ENCODE measurements at places on chromosomes 13 and 19.

DNA sequence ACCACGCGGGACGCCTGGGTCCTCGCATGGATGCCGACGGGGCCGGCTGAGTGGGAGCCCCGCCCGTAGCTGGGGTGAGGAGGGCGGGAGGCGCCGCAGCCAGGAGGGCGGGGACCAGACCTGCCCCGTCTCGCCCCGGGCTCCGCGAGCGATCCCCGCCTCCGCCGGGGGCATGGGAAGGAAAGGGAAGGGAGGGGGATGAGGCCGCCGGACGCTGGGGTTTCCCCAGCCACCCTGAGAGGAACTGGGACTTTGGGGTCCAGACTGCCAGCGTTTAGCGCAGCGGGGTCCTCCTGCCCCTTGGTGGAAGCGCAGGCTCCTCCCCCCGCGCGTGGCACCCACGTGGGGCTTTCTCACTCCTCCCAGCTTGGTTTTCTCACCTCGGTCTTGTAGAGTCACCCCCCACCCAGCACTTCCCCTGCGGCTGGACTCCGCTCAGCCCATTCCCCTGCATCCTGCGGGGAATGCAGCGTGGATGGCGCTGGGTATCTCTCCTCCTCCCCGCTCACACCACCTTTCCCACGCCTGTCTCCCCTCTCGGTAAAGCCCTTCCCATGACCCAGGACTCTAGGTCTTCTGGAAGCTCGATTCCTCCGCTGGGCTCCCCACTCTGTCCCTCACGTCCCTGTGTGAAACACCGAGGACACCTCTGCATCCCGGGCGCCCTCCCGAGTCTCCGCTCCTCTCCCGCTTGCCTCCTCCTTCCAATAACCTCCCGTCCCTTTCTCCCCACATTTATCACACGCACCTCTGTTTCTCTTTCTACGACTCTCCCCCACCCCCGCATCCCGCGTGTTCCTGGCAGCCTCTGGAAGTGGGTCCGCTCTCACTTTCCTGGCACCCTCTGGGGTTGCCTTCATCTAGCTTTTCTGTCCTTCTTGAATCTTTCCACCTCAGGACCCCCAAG, 2.1 kb downstream of the TGFB1 start:
- peak; percentile 83 for DNase-seq
- peaks cover 55% of the 10 kb centered on the region for H3K4me1 ChIP-seq
- H3K4me3 ChIP-seq, result peak overlapping the region; percentile 93
- no peaks in the 10 kb centered on the region for H3K27me3 ChIP-seq
- H3K36me3 ChIP-seq, result peaks cover 45% of the 10 kb centered on the region

DNA sequence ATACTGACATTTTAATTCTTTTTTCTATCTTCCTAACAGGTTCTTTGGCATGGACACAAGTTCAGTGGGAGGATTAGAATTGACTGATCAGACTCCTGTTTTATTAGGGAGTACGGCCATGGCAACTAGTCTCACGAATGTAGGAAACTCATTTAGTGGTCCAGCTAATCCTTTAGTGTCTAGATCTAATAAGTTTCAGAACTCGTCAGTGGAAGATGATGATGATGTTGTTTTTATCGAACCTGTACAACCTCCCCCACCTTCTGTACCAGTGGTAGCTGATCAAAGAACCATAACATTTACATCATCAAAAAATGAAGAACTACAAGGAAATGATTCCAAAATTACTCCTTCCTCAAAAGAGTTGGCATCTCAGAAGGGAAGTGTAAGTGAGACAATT, 34.5 kb downstream of the ZMYM2 start:
- H3K4me3 ChIP-seq, result no peak overlapping the region
- H3K27ac ChIP-seq, result no peak overlapping the region
- H3K36me3 ChIP-seq, result peaks cover 34% of the 10 kb centered on the region
- DNase-seq, result no peak
- H3K27me3 ChIP-seq, result no peaks in the 10 kb centered on the region

DNA sequence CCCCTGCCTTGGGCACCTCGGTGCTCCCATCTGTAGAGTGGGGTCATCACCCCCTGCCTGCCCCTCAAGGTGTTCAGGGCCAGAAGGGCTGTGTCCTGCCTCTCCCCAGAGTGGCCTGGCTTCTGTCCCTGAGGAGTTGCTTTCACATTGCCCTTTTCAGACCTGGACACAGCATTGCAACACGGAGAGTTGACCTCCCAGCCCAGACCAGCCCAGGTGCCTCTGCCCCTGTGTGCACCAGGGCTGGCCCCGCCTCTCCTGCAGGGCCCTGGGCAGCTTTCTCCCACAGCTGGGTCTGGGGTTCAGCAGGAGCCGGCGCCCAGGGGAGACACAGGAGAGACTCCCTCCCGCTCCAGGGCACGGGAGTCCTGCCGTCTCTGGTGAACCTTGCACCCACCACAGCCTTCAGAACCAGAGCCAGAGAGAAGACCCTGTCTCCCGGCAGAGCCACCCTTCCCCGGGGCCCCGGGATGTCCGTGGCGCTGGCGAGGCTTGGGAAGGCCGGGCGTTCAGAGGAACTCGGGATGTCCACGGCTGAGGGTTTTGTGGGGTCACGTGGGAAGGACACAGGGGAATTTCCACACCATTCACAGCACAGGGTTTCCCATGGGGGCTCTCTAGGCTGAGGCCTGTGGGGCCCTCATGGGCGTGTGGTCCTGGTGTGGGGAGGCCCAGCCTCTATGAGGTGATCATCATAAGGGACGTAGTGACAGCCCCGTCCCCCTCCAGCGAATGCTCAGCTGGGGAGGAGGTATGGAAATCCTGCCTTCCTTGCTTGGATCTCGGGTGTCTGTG, 23.2 kb downstream of the C13orf46 start:
- peaks cover 4% of the 10 kb centered on the region for H3K4me1 ChIP-seq
- peaks cover 4% of the 10 kb centered on the region for H3K36me3 ChIP-seq
- H3K27ac ChIP-seq, result no peak overlapping the region

- H3K27ac ChIP-seq, result no peak overlapping the region
- no peaks in the 10 kb centered on the region for H3K36me3 ChIP-seq
- DNase-seq, result no peak
- no peak overlapping the region for H3K4me3 ChIP-seq
Observed at GRCh38 chr13:84867246-84867645, 932.0 kb downstream of the SLITRK6 start.

GRCh38 chr13:77781808-77782207, 84.3 kb downstream of the SLAIN1 start:
- no peaks in the 10 kb centered on the region for H3K36me3 ChIP-seq
- no peaks in the 10 kb centered on the region for H3K27me3 ChIP-seq
- peaks cover 15% of the 10 kb centered on the region for H3K4me1 ChIP-seq
- no peak overlapping the region for H3K27ac ChIP-seq
- no peak overlapping the region for H3K4me3 ChIP-seq

GRCh38 chr13:112874751-112875300, 94.2 kb upstream of the MCF2L start:
- peaks cover 19% of the 10 kb centered on the region for H3K36me3 ChIP-seq
- peaks cover 18% of the 10 kb centered on the region for H3K4me1 ChIP-seq
- DNase-seq, result no peak
- no peak overlapping the region for H3K4me3 ChIP-seq
- no peak overlapping the region for H3K27ac ChIP-seq
- no peaks in the 10 kb centered on the region for H3K27me3 ChIP-seq

DNA sequence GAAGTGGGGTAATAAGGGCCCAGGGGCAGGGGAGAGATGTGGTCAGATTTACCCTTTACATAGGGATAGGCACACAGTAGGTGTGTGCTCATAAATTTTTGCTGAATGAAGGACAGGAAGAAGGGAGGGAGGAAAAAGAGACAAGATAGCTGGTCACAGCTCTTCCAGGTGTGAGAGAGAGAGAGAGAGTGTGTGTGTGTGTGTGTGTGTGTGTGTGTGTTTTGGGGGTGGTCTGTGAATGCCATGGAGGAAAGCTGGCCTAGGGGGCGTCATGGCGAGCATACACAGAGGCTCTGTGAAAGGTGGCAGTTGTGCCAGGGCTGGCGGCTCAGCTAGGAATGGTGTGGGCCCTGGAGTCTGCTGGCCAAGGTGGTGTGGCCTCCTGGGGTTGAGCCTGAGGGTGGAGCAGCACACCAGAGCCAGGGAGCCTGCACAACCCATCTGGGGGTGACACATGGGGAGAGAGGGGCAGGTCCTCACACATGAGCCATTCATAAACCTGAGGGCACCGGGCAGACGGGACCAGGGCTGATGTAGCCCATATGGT, 6.0 kb upstream of the PRX start:
- H3K27ac ChIP-seq, result no peak overlapping the region
- H3K27me3 ChIP-seq, result no peaks in the 10 kb centered on the region
- peaks cover 4% of the 10 kb centered on the region for H3K36me3 ChIP-seq
- no peak overlapping the region for H3K4me3 ChIP-seq
- no peak for DNase-seq

DNA sequence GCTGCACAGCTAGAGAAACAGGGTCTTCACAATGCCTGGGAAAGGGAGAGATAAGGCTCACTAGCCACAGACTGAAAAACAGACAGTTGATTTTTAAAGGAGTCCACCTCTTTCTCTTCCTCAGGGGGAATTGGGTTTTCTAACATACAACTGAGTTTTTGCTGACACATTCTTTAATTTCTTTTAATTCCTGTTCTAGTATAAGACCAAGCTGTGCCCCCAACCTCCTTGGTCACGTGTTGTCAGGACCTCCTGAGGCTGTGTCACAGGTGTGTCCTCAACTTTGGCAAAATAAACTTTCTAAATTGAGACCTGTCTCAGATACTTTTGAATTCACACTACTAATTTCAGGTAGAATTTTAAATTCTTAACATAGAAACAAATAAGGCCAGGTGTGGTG, 12.1 kb upstream of the ZNF492 start:
- no peaks in the 10 kb centered on the region for H3K4me1 ChIP-seq
- no peak for DNase-seq
- H3K27me3 ChIP-seq, result peaks cover 14% of the 10 kb centered on the region
- no peak overlapping the region for H3K27ac ChIP-seq
- peaks cover 4% of the 10 kb centered on the region for H3K36me3 ChIP-seq
- H3K4me3 ChIP-seq, result no peak overlapping the region

GRCh38 chr13:25598421-25598820, 226.6 kb downstream of the ATP8A2 start:
- no peaks in the 10 kb centered on the region for H3K4me1 ChIP-seq
- no peaks in the 10 kb centered on the region for H3K36me3 ChIP-seq
- peaks cover 25% of the 10 kb centered on the region for H3K27me3 ChIP-seq
- DNase-seq, result no peak
- H3K27ac ChIP-seq, result no peak overlapping the region

- no peaks in the 10 kb centered on the region for H3K27me3 ChIP-seq
- DNase-seq, result no peak
- H3K27ac ChIP-seq, result no peak overlapping the region
- no peaks in the 10 kb centered on the region for H3K36me3 ChIP-seq
- no peak overlapping the region for H3K4me3 ChIP-seq
Observed at GRCh38 chr13:34070006-34070405, 252.1 kb downstream of the RFC3 start.

DNA sequence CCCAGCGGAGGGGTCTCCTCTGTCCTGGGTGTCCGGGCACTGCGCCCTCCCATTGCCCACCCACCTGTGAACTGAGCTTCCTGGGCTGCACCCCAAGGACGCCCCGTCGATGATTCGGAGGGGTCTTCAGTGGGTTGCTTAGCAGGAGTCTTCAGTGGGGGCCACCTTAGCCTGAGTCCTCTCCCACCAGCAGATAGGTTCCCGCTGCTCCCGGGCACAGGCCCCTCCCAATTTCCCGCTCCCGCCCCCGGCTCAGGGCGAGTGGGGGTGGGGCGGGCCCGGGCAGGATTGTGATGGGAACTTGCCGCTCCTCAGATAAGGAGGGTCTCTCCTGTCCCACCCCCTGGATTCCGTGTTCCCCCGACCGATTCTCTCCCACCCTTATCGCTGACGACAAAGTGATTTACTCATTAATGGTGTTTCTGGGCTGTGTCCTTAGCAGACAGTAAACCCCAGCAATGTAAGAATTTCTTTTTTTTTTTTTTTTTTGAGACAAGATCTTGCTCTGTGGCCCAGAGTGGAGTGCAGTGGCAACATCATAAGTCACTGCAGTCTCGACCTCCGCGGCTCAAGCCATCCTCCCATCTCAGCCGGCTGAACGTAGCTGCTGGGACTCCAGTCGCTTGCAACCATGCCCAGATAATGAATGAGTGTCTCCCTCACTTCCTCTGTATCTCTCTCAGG, 655 bp upstream of the S1PR5 start:
- H3K36me3 ChIP-seq, result no peaks in the 10 kb centered on the region
- no peak for DNase-seq
- H3K4me3 ChIP-seq, result peak overlapping the region; percentile 50
- H3K4me1 ChIP-seq, result peaks cover 29% of the 10 kb centered on the region

DNA sequence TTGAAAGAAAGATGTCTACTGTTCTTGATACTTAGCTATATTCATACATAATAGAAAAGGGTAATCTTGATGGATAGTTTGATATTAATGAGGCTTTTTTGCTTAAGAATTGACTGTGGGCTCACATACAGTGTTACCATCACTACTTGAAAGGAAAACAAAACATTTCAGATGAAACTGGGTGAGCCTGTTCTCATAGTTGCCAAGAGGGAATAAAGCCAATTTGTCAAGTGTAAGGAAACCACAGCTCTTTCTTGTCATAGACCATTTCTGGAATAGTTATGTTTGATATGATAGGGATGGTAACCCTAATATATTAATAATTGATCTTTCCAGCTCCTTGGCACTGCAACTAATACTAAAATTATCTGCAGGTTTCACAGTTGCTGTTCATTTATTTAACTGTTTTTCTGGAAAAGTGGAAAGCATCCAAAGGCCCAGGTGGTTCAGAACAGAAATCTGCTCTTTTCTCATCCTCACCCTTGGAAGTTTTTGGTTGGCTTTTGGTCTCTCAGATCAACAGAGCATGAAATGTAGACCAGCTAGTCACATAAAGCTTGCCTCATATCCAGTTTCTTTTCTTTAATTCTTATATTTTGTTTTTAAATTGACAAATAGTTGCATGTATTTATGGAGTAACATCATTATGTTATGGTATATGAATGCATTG, 43.2 kb downstream of the ARHGEF7 start:
- H3K4me3 ChIP-seq, result no peak overlapping the region
- no peak for DNase-seq
- no peak overlapping the region for H3K27ac ChIP-seq
- H3K36me3 ChIP-seq, result peaks cover 44% of the 10 kb centered on the region

GRCh38 chr13:79267560-79267959, 138.5 kb downstream of the RBM26 start:
- no peaks in the 10 kb centered on the region for H3K4me1 ChIP-seq
- no peak for DNase-seq
- H3K36me3 ChIP-seq, result no peaks in the 10 kb centered on the region
- H3K27me3 ChIP-seq, result peaks cover 5% of the 10 kb centered on the region

DNA sequence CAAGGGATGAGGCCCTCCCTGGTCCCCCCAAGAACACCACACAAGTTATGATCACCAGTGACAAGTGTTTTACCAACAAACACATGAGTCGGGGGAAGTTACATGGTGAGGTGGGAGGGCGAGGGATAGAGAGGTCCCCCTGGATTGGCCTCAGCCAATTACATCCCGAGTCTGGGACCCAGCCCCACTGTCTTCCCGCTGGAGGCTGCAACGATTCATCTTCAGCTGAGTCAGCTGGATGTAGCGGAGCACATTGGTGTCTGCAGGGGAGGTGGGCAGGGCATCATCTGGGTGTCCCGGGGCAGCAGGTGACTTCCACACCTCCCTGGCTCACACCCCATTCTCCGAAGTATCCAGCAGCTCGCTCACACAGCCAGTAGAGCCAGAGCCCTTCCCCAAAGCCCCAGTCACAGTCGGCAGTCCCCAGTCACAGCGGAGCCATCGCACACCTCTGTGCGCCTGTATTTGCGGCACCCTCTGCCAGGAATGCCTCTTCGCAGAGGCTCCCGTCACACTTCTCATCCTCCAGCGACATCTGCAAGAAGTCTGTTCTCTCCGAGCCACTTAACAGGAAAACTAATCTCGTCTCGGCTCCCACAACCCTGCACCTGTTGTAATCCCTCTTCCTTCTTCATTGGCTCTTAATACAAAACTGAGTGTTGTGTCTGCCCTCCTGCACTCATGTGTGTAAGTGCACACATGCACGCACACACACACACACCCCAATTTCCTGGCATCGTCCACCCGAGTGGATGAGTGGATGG, 2.0 kb downstream of the TTC9B start:
- peak overlapping the region; percentile 22 for H3K27ac ChIP-seq
- H3K4me1 ChIP-seq, result peaks cover 14% of the 10 kb centered on the region
- DNase-seq, result no peak
- H3K4me3 ChIP-seq, result peak overlapping the region; percentile 32
- H3K27me3 ChIP-seq, result peaks cover 41% of the 10 kb centered on the region
- no peaks in the 10 kb centered on the region for H3K36me3 ChIP-seq
